ENCODE measurements at places on chromosomes 16 and 17.

DNA sequence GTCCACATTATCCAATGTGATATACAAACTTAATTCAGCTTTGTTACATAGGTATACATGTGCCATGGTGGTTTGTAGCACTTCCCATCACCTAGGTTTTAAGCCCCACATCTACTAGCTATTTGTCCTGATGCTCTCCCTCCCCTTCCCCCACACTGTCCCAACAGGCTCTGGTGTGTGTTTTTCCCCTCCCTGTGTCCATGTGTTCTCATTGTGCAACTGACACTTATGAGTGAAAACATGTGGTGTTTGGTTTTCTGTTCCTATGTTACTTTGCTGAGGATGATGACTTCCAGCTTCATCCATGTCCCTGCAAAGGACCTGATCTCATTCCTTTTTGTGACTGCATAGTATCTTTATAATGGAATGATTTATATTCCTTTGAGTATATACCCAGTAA is 196.7 kb downstream of the CDH11 start:
- DNase-seq, result no peak

GRCh38 chr17:49497148-49498028 is 2.3 kb downstream of the NGFR start:
- DNase-seq, result no peak

- DNase-seq, result no peak
Measured at GRCh38 chr16:2467528-2468232, 3.4 kb upstream of the NTN3 start.

- no peak for DNase-seq
Measured at GRCh38 chr16:65867276-65867960, 499.1 kb upstream of the CDH5 start.

DNA sequence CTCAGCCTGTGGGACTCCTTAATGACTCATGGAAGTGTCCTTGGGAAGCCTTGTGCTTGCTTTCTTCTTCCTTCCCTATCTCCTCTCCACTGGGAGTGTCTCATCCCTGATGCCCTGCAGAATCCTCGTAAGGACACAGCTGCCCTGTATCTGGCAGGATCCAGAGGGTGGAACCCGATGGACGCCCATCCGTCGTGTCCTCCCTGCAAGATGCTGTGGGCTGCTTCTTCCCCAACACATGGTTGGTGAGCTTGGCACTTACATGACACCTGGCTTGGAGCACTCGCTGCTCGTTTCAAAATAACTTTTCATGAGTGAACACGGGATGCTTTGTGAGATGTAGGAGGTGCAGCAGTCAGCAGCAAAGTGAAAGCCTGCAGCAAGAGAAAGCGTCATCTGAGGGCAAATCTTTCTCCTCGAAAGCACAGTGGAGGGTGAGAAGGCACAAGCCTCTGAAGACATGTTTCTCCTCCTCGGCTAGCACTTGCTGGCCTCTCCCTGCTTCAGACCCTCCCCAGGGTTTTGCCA is 3.3 kb downstream of the CCL15 start:
- DNase-seq, result no peak

GRCh38 chr17:79944821-79945391 is 90.8 kb downstream of the TBC1D16 start:
- DNase-seq, result no peak

DNA sequence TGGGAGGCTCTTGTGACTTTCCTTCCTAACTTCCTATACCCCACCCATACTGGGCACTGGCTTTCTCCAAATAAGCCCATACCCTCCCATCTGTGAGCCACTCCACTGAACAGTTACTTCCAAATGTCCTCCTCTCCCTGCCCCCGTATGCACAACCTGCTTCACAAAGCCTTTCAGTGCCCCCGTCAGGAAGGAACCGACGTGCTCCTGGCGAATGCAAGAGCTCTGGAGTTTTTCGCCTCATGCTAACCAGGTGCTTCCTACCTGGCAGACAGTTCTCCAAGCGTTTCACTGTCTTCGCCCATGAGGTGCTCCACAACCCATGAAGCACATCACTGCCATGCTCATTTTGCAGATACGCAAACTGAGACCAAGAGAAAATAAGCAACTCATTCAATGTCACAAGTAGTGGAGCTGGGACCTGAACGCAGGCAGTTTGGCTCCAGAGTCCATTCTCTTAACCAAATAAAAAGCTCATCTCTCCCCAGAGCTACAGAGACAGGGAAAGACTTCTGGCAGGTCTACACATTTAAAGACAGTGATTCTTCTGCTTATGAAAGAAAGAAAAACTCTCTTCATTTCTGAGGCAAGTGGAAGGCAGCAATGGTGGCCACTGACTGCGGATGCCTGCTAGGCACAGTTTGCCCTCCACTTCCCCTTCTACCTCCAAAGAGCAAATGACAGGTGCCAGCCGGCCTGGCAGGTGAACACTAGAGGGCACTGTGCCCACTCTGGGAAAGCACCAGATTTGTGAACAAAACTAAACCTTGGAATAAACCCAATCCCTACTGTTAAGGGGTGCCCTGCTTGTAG is 23.8 kb downstream of the SPHK1 start:
- peak; percentile 34 for DNase-seq

GRCh38 chr16:79288066-79288465 is 312.5 kb downstream of the MAF start:
- no peak for DNase-seq
